ENCODE measurements at places on chromosomes 4 and X. TPM values are rescaled to one million over a fixed set of nuclear protein-coding genes. Genes with fewer than 3 reads are reported as not detected.
A peak's percentile ranks its signal among the peaks of the same experiment; 100 is the strongest.

- no peak for DNase-seq
These were observed 220.5 kb upstream of the RPS6KA3 start for GRCh38 chrX:20487227-20487626.

- no peak for DNase-seq
These were observed 1072.3 kb downstream of the RAPGEF2 start for GRCh38 chr4:160175064-160175643.

- no peak for DNase-seq
These were observed 187.0 kb downstream of the ANKRD50 start for GRCh38 chr4:124525524-124525923.

GRCh38 chr4:62791386-62791785, 1591.3 kb downstream of the ADGRL3 start:
- DNase-seq, result no peak

DNA sequence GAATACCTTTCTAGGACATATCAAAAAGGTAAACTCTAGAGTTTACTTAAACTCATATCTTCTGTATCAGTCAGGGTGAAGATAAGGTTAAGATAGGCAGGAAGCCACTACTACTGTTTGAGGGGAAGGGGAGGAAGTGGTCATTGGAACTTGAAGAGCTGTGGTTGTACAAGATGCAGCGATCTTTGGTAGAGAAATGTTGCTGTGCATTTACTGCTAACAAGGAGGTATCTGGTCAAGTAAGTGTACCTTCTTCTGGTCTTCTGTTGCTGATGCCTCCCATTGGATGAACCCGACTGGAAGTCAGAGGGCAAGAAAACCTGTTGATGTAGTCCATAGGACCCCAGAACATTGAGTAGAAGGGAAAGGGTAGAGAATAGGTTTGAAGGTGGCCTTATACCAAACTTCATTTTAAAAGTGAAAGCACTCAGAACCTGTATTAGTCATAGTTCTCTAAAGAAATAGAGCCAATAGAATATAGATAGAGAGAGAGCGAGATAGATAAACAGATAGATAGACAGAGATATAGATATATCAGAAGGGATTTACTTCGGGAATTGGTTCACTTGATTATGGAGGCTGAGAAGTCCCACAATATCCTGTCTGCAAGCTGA, 47.9 kb upstream of the TSPAN5 start:
- no peak for DNase-seq

DNA sequence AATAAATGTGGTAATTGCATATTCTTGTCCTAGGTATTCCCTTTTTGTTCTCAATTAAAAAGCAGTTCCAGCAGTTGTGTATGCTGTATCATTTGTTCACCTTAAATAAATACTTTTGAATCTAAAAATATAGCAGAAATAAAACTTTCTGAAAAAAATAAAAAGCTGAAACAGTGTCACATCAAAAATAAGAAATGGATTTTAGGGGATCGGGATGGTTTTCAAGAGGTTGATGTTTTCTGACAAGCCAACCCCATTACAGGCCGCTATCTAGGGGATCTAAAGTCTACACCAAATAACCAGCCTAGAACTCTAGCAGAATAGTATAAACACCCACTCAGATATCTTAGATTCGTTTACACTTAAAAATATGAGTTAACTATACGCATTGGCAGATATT, 95.4 kb upstream of the MAML3 start:
- DNase-seq, result no peak

DNA sequence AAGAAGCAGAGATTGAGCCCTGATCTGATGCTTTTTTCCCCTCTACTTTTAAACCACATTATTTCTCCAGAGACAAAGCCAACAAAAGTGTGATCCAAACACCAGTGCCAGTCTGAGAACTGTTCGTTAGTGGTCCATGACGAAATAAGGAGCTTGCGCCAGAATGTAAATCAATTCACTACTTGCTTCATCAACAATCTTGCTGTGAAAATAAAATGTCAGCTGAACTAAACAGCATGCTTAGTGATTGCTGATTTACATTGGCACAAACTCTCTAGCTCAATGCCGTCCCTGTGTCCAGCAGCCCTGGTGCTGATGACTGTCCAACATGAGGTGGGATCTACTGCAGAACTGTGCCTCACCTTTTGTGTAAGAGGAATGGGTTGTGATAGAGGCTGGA, 71.3 kb downstream of the SOX3 start:
- no peak for DNase-seq

Gene CXCL11
- not detected for polyA plus RNA-seq

DNA sequence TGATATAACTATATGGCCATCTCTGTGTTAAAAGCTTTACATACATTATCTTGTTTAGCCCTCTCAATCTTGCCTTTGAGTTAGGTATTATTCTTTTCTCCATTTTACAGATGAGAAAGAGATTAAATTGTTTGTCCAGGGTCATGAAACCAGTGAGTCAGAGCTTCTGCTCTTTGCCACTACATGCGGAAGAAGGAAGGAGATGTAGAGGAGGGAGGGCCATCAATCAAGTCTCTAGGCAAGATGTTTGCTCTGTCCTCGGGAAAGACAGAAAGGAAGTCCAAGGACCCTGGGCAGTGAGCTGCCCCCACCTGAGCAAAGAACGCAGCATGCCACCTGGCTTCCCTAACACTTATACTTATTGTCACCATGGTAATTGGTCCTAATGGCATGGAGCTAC, 133.7 kb upstream of the IL1RAPL2 start:
- no peak for DNase-seq

GRCh38 chr4:152937336-152938236, 1.5 kb downstream of the FHDC1 start:
- DNase-seq, result peak; percentile 92

DNA sequence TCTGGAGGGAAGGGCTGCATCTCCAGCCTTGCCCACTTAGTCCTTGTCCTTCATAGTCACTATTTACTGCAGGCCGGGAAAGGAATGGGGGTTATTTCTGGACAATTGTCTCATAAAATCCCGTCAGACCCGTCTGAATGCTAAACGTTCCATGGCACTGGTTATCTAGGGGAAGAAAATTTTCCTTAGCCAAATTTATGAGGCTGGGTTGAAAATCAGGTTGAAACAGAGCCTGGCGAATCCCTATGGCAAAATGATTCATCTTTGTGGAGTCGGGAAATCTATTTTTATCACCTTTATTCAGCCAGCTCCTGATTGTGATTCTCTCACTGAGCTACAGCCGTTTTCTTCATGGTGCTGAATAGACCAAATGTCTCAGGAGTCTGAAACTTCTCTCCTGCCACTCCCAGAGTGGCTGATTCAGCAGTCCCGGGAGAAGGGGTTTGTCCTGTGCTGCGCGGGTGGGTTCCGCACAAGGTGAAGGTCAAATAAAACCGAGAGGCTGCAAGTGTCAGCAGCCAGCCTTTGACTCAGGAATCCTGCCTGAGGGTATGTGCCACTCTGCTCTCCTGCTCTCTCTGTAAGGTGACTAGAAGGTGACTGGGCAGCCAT, 1.0 kb downstream of the LIMCH1 start:
- no peak for DNase-seq
